ENCODE measurements at places on chromosomes 1 and 21.

DNA sequence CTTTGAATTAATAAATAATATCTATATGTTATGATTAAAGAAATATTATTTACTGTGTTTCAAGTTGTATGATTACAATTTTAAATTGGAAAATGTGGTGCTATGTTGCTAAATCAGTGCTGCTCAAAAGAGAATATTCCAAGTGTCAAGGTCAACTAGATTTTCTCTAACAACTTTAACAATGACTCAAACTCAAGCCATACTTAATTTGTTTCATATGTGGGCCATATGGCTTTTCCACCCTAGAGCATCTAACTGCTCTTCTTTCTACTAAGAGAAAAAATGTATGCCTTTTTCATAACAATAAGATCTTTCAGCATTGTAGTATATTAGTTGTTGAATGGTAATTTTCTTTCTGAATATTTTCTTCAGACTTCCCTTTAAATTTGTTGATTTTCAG lies 8.3 kb upstream of the SYT14 start:
- no peak for DNase-seq

DNA sequence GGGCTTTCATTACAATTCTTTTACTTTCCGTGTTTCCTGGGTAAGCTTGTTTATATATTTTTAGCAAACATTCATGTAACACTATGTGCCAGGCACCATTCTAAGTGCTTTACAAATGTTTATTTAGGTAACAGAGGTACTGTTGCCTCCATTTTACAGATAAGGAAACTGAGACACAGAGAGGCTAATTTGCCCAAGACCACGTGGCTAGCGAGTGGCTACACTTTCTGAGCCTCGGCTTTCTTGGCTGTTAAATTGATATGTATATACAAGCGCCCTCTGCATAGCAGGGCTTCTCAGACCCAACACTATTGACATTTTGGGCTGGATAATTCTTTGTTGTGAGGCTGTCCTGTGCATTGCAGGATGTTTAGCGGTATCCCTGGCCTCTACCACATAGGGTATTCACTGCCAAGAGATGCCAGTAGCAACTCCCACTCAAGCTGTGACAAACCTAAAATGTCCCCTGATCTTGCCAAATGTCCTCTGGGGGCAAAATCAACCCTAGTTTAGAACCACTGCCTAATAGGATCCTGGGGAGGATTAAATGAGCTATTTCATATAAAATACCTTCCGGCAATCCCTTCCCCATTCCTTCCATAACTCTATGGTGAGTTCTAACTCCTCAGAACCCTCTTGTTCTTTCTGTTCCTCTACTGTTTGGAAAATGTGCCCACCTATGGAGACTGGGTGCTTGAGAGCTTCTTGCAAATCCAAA lies 17.2 kb upstream of the ID3 start:
- peak; percentile 48 for DNase-seq

- DNase-seq = peak; percentile 77
Measured at GRCh38 chr1:41241749-41242341, at the start of gene SCMH1. TSS of gene SCMH1 (minus strand) at chr1:41242306. CDS start at chr1:41186133, 56,173 bp downstream.

DNA sequence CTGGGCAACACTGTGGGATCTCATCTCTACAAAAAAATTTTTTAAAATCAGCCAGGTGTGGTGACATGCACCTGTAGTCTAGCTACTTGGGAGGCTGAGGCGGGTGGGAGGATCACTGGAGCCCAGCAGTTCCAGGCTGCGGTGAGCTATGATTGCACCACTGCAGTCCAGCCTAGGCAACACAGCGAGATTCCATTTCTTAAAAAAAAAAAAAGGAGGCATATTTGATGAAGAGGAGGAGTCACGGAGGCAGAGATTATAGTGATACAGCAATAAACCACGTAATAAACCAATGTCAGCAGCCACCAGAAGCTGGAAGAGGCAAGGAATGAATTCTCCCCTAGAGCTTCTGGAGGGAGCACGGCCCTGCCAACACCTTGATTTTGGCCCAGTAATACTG lies 4.0 kb downstream of the LIX1L start:
- no peak for DNase-seq

DNA sequence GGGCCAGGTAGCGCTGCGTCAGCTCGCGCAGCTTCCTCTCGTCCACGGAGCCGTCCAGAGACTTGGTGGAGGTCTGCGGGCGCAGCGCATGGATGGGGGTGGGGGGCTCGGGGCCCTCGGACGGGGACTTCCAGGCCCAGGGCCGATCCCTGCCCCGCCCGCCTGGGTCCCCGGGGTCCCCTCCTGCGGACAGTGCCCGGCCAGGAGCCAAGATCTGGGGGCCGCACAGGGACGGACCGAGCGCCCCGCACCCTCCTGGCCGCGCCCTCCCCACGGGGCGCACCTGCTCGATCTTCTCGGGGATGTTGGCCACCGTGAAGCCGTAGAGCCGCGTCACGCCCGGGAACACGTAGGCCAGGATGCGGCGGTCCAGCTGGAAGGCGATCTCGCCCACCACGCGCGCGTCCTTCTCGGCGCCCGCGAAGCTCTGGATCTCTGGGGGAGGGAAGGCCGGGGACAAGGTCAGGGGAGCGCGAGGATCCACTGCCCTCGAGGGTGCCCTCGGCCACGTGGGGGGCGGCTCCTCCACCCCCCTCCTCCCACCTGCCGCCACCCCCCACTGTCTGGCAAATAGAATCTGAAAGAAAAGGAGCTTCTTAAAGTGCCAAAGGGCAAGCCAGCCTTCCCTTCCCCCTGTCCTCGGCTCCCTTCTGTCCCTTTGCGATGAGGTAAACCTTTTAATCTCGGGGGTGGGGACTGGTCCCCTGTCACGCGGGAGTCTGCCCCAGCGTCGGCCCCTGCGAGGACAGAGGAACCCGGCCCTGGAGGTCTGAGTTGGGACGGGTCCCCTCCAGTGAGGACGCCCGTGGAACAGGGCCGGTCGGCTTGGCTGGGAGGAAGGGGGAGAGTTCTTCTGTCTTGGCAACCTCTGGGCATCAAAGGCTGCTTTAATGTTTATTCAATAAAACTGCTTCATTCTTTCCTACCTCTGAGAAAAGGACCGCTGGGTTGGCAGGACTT lies 6.5 kb upstream of the FTCD start:
- DNase-seq = no peak

DNA sequence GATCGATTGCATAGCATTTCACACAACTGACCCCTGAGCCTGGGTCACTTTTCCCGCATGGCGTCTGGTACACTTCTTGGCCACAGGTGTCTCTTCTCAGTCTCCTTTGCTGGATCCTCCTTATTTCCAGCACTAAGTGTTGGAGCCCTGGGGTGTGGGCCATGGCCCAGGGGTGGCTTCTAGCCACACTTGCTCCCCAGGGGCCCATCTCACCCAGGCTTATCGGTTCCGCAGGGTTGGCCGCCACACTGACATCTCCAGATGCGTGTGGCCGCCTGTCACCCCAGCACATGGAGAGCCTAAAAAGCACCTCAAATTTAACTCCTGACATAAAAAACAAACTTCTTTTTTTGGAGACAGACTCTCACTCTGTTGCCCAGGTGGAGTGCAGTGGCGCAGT lies 2.4 kb downstream of the THAP3 start:
- DNase-seq = no peak

DNA sequence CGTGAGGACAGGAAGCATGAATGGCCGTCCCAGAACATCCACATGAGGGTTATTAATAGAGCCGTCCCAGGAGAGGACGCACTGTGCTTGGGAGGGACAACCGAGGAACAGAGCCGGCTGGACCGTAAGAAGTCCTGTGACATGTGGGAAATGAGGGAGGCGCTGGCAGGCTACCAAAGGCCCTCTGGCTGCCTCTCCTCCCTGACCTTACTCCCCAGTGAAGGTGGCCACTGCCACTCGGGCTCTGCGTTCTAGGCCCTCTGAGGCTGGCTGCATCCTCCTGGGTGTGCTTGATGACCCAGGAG lies 15.5 kb upstream of the NPPB start:
- DNase-seq = no peak

- no peak for DNase-seq
Measured at GRCh38 chr1:14928886-14929546, 224.5 kb upstream of the TMEM51 start.

DNA sequence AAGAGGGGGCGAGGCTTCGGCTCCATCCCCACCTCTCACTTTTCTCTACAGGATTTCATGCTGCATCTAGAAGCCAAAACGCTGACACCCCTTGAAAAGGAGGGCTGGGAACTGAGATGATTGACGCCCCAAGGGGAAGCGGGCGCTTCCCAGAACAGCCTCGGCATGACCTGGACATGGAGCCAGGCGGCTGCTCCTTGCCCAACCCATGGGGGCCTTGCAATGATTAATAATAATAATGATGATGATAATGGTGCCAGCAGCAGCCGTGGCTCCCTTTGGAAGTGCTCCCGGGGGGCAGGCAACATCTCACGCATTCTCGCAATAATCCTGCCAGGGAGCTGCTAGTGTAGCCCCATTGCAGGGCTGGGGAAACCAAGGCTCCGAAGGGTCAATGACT lies 78.2 kb downstream of the RAP1GAP start:
- no peak for DNase-seq

DNA sequence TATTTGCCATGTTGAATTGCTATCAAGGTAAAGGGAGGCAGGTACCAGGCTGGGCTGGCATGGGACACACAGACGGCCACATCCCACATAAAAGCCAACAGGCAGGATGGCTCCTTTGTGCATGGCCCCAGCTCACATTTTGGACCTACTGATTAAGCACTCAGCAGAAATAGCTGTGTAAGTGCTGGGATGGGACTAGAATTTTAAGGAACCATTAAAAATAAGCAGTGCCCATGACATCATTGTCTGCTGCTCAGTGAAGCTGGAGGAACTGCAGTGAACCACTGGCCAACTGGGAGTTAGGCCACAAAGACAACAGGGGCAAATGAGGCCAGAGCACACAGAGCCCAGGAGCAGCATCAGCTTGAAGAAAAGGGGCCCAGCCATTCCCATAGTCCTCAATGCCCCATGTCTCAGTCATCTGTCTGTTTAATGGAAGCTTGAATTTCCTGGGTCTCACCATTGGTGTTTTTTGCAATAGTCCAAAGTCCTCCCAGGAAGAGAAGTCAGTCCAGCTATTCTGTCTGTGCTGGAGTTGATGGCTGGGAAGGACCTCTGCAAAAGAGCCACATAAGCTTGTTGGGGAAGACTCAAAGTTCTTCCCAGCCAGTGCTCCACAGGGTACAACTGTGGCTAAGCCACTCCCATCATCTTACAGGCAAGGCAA lies 45.3 kb upstream of the TNR start:
- DNase-seq = no peak

DNA sequence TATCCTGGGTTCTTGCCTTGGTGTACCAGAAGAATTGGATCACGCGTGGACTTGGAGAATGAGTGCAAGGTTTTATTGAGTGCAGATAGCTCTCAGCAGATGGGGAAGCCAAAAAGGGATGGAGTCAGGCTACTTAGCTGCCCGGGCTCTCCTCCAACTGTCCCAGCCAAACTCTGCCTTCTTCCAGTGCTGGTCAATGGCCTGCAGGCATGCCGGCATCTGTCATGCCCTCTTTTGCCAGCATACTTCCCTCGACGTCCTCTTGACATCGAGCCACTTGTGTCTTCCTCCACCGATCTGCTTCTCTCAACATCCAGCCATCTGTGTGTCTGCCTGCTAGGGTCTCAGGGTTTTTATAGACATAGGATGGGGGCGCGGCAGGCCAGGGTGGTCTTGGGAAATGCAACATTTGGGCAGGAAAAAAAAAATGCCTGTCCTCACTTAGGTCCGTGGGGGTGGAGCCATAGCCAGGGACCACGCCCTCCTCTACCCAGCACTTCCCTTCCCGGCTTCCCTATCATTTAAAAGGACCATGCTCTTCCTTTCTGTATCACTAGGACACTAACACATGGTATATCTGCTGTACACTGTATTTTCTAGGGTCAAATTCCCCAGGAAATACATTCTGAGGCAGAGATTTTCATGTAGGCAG lies 47.0 kb upstream of the BCAR3 start:
- no peak for DNase-seq

- DNase-seq = no peak
Measured at GRCh38 chr1:29999595-29999994, 723.8 kb downstream of the MATN1 start.

DNA sequence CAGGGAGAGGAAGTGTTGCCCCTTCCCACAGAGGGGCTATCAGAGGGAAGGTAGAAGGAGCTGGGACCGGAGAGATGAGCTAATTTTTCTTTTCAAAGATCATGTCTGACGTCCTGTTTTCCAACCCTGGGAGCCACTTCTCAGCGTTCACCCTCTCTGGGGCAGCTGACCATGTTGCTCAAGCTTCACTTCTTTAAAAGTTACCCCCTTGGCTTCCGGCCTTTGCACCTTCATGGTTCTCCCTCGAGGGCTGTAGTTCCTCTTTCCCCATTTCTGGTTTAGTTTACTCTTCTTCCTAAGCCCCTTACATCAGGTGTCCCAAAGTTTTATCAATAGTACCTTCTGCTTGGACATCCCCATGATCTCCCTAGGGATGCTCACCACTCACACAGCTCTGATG lies 23.8 kb upstream of the CSF1 start:
- DNase-seq = no peak

DNA sequence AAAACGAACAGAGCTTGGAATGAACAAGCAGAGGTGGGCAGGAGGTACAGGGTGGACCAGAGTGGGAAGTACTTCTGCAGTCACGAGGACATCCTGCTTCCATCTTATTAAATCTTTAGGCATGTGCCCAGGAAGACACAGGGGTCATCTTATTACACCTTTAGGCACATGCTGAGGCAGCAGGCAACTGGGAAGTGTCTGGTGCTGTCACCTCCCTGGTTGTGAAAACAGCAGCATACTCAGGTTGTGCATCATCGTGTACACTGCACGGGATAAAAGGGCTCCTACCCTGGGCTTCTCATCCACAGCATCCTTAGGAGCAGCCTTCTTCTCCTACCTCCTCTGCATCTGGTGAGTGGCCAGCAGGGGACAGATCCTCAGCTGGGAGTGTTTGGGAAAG lies at the start of gene LCE3C:
Gene LCE3C, plus strand, starts transcription at position 301 of the 400 bp plus-strand sequence. CDS start 498 bp downstream, outside the sequence.
- DNase-seq = no peak

GRCh38 chr1:234089396-234089795 lies 184.9 kb downstream of the SLC35F3 start:
- no peak for DNase-seq

- DNase-seq = peak; percentile 53
Measured at GRCh38 chr1:163758977-163759670, 437.4 kb downstream of the NUF2 start.

DNA sequence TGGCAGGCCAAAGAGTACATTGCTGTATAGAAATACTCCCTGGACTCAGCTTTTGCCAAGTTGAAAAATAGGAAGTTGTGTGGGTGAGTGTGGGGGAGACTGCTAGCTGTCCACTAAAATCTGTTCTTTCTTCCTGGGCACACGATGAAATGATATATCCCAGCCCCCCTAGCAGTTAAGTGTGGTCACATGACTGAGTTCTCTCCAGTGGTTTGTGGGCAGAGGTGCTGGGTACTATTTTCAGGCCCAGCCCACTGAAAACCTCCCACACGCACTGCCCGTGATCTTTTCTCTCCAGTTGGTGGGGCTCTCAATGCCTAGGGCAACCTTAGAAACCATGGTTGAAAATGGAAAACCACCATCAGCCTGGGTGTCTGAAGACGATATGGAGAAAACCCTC lies 119.7 kb upstream of the LMO4 start:
- no peak for DNase-seq

DNA sequence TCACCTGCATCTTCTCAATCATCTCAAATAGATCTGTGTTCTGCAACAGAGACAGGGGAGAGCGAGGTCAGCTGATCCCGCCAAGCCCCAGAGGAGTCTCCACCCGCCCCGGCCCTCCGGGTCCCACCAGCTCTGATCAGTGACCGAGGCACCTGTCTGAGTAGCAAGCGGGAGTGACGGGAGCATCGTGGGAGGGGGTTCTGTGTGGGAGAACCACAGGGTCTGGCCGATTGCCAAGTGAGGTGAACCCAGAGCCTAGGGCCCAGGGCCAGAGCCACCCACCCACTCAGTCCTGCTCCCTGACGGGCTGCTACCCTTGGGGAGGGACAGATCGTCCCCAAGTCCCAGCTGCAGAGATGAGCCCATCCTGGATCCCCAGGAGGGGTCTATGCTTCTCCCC lies 49.1 kb downstream of the RAP1GAP start:
- no peak for DNase-seq

- DNase-seq = peak; percentile 38
Measured at GRCh38 chr1:162922201-162922600, 61.2 kb upstream of the CCDC190 start.
